ENCODE measurements at places on chromosomes 7 and 10.

DNA sequence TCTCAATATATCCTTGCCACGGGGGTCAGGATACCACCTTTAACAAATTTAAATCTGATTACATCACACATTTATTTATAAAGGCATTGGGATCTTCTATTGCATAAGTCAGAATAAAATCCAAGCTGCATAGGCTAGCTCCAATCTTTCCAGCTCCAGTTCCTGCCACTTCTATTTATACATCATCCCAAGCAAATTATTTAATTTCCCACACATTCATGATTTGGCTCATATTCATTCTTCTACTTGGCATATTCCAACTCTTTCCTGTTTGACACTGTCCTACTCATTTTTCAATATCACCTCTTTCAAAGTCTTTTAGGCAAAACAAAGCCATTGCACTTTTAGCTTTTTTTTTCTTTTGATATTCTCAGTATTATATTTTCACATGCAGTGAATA is 579.0 kb upstream of the FZD8 start:
- no peak for DNase-seq

GRCh38 chr10:18325889-18326531 is 185.8 kb downstream of the CACNB2 start:
- DNase-seq: no peak

- DNase-seq: no peak
These were observed 96.2 kb downstream of the PPP1R17 start for GRCh38 chr7:31783221-31783620.

- DNase-seq: no peak
These were observed 11.2 kb downstream of the TRA2A start for GRCh38 chr7:23520582-23520981.

DNA sequence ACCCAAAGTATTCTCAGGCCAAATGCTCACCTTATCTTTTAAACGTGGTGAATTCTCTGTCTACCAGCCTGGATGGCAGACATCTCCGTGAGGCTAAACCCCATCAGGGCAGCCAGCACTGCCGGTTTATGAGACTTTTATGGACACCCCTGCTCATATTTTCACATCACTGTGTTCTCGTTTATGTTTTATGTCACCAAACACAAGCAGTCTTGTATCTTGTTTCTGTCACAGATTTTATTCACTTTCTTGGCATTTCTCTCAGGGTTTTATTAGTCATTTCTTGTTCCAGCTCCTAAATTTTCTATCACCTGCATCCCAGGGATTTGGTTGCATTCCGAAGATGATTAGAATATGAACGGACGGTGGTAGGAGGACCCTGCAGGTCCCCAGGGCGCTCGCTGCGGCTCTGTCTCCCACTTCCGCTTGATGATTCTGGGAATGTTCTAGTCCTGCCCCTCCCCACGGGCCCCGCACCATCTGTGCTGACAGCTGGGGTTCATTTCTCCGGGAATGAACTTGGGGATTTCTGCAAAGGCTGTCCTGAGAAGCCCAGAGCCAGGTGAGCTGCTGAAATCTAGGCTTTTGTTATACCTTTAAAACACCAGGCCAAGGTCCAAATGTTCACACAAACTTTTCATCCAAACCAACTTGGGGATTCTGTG is 217.6 kb downstream of the GFRA1 start:
- no peak for DNase-seq

DNA sequence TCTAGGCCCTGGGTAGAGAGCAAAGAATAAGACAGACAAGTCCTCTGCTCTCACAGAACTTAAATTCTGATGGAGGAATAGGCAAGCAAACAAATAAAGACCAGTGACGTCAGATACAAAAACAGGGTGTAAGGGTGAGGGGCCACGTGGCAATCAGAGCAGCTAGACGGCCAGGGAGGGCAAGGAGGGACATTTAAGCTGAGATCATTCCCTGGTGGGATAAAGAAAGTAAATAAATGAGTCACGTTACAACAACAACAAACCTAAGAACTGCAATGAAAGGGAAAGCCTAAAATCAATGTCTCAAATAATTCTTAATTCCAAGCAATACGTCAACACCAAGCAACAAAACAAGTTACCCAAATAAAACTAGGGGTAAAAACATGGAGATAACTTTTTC is 21.8 kb downstream of the STN1 start:
- no peak for DNase-seq

GRCh38 chr10:86688398-86688921 is 20.1 kb downstream of the LDB3 start:
- no peak for DNase-seq

DNA sequence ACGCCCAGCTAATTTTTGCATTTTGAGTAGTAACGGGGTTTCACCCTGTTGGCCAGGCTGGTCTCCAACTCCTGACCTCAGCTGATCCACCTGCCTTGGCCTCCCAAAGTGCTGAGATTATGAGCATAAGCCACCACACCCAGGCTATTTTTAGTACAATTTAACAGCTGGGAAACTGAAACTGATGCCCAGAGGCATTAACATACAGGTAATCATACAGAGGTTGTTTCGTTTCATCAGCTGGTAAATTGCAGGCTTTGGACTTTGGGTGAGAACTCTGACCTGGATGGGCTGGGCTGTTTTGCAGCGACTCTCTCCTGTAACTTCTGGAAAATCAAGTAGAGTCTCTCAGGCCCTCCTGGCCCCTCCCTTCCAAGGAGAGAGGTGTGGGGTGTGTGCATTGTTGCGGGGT is 6.2 kb upstream of the ACHE start:
- DNase-seq: no peak

GRCh38 chr7:158401295-158401694 is 186.3 kb downstream of the PTPRN2 start:
- no peak for DNase-seq

All from SK-N-MC (cell line).